ENCODE measurements at places on chromosomes 7 and 10.

- no peak for DNase-seq
Measured at GRCh38 chr7:150996376-150997074, 5.7 kb downstream of the NOS3 start.

GRCh38 chr7:24432677-24433076, 140.6 kb upstream of the PALS2 start:
- no peak for DNase-seq

DNA sequence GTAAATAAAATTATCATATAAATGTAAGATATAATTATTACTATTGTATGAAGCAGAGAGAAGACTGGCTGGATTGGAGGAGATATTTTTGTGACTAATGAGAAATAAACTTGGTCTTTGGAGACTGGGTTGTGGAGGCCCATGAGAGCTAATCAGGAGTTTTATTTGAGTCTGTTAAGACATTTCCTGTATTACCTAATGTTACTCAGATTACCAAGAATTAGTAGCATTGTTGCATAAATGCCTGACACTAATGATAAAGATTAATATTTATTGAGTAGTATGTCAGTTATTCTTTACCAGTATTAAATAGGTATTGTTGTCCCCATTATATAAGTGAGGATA, 7.1 kb downstream of the CCDC126 start:
- DNase-seq: no peak

GRCh38 chr10:31656851-31657433, 271.7 kb downstream of the ARHGAP12 start:
- DNase-seq: no peak

DNA sequence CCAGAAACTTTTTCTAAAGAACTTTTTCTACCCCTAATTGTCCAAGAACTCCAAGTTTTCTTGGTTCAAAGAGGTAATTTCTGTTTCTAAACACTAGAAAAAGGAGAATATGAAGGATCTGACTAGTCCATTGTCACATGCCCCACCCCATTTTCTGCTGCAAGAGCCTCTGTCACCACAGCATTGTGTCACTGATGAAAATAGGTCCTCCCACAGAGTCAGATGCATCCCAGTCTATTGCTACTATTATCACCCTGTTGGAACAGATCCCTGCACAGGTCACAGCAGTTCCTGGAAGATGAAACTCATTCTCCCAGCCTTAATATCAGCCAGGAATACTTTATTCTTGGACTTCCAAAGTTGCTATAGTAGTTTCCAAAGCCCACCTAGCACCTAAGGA, 7.5 kb upstream of the CFTR start:
- DNase-seq: no peak

DNA sequence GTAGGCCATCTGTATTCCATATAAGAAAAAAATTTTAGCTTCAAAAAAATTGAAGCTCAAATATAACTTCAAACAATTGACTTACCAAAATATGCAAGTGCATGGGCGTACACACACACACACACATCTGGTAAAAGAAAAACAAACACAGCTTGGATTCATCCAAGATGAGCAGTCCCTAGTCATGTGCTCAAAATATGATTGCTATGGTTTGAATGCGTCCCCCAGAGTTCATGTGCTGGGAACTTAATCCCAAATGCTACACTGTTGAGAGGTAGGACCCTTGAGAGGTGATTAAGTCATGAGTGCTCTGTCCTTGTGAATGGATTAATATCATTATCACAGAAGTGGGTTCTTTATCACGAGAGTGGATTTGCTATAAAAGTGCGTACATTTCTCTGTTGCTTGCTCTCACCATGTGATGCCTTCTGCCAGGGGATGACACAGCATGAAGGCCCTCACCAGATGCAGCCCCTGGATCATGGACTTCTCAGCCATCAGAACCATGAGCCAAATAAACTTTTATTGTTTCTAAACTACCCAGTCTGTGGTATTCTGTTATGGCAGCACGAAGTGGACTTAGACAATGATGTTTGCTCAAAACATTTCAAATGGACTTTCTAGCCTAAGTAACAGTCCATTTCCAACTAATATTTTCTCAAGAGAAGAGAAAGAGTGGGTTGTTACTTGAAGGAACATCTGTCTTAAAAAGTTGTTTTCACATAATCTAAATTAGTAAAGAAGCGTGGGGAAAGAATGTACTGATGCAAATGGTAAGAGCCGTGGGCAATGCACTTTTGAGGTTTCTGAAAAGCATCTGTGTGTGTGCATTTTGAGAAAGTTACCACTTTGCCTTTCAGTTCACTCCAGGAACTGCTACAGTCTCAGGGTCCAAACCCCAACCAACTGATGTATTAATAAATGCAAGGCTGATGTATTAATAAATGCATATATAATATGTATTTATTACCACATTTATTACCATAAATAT, 15.1 kb upstream of the SVIL start:
- DNase-seq: no peak

DNA sequence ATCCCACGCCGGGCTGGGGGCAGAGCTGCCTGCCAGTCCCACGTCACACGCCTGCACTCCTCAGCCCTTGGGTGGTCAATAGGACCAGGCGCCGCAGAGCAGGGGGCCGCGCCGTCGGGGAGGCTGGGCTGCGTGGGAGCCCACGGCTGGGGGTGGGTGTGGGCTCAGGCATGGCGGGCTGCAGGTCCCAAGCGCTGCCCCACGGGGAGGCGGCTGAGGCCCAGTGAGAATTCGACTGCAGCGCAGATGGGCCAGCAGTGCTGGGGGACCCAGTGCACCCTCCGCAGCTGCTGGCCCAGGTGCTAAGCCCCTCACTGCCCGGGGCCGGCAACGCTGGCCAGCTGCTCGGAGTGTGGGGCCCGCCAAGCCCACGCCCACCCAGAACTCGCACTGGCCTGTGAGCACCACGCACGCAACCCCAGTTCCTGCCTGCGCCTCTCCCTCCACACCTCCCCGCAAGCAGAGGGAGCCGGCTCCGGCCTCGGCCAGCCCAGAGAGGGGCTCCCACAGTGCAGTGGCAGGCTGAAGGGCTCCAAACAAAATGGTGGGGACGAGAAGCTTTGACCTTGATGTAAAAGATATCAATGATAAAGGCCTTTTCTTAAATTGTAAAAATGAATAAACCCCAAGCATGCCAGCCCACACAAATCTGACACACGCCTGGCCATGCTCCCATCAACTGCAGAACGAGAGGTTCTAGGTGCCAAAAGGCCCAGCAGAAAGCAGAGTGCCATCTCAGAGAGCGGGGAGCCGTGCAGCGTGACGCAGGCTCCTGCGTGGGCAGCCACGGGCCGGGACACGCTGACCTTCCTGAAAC, 255.5 kb downstream of the MAD1L1 start:
- DNase-seq: no peak

GRCh38 chr10:102643336-102644065, 778 bp upstream of the TRIM8 start:
- peak; percentile 33 for DNase-seq

GRCh38 chr7:44108768-44109750, 4.9 kb downstream of the AEBP1 start:
- DNase-seq: no peak

DNA sequence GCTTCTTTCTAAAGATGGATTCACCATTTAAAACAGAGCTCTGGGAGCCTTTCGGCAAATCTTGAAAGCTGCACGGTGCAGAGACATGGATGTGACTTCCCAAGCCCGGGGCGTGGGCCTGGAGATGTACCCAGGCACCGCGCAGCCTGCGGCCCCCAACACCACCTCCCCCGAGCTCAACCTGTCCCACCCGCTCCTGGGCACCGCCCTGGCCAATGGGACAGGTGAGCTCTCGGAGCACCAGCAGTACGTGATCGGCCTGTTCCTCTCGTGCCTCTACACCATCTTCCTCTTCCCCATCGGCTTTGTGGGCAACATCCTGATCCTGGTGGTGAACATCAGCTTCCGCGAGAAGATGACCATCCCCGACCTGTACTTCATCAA, 3.7 kb downstream of the GPER1 start:
- DNase-seq: no peak

- no peak for DNase-seq
Measured at GRCh38 chr7:26046150-26046549, 105.8 kb upstream of the NFE2L3 start.

DNA sequence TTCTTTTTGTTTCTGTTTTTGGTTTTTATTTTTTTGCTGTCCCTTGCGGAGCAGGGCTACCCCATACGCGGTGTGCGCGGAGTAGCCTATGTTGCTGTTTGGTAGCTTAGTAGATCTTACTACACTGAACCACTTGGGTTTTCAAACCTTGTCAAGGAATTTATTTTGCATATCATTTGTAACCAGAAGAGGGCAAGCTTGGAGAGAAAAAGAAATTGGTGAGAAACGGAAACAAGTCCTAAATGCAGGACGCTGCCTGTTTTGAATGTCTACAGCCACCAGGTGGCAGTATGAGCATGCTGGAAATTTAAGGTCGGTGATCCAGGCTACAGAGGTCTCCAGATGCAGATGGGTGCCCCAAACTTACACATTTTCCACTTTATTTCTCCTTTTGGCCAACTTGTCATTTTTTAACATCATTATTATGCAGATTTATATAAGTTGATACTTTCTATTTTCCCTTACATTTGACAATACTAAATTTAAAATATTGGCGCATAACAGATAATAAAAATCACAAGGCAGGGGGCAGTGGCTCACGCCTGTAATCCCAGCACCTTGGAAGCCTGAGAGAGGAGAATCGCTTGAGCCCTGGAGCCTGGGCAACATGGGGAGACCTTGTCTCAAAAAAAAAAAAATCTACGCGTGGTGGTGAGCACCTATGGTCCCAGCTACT, 15.3 kb upstream of the TRA2A start:
- DNase-seq: peak; percentile 64

GRCh38 chr10:123746942-123747341, 80.8 kb downstream of the GPR26 start:
- no peak for DNase-seq

- no peak for DNase-seq
Measured at GRCh38 chr7:94649450-94649849, 6.5 kb downstream of the SGCE start.

GRCh38 chr10:99389729-99390480, 40.5 kb downstream of the GOT1 start:
- DNase-seq: no peak

- no peak for DNase-seq
Measured at GRCh38 chr10:34520084-34520483, 295.0 kb downstream of the PARD3 start.

DNA sequence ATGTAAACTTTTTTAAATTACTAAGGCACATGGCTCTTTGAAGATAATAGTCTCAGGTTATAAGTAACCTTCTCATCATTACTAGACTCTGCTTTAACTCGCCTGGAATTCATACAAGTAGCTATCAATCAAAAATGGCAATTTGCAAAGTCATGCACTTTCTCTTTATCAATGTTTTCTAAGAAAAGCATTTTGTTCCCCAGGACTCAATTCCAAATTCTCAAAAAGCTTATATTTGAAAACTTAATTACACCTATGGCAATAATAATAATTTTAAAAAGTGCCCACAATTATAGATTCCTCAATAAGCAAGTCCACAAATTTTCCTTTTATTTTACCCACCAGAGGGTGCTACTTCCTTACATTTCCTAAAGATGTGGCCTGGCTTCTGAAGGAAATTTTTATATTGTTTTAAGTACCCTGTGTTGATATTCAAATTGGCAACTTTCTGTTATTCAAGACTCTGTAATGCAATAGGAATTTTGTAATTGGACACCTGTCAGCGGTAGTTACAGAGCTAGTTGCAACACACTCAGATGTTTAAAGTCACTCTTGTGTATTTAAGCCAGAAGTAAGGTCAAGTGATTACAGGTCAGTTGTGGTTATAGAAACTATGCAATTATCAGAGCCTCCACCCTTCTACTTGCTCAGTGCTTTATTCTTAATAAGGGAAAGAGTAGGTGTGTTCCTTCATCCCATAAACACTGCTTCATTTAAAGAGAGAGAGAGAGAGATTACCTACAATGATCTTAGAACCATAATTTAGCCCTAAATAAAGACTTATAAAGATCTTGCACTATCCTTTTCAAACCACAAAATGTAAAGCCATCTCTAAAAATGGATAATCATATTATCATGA, 47.1 kb upstream of the HYAL4 start:
- no peak for DNase-seq

GRCh38 chr7:132485600-132486273, 90.5 kb downstream of the PLXNA4 start:
- DNase-seq: no peak

DNA sequence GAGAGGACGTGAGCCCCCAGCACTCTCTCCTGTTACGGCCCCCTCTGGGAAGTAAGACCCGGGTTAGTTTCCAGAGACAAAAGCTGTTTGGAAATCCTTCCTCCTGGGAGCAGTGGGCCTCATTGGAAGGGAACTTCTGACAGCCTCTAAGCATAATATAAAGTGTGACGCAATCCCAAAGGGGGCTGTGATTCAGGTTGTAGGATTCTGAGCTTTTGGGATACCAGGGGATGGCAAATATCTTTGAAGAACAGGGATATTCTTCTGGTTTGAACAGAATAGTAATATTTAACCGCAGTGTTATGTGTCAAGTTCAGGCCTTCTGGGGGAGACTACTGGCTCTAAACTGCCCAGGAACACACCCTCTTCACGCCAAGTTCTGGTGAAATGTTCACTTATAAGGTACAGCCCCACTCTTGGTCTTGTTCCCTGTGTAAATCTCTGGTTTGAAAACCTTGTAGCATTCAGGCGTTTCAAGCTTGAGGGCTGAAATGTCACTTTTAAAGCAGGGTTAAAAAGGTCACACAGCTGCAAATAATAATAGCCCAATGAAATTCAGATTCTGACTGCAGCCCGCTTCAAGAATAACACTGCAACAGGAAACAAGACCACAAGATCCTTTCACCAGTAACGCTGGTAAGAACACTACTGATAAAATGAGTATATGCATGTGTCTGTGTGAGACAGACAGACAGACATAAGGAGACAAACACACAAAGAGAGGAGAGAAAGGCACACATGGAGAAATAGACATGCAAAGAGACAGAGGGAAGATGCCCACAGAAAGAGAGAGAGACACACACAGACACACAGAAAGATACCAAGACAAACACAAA, 69.0 kb downstream of the CREB5 start:
- DNase-seq: no peak

DNA sequence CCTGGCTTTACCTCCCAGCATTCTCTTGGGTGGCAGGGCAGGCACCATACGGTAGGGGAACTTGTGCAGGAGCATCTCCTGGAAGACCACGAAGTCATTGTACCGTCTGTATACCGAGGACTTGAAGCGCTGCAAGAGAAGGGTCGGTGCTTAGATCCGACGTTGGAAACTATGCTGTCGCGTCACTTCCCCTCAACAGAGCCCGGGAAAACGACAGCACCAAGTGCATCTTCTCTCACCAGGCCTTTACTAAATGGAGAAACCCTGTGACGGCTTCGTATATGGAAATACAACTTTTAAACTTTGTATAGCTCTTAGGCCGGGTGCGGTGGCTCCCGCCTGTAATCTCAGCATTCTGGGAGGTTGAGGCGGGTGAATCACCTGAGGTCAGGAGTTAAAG, 33.1 kb downstream of the NUDT1 start:
- no peak for DNase-seq

DNA sequence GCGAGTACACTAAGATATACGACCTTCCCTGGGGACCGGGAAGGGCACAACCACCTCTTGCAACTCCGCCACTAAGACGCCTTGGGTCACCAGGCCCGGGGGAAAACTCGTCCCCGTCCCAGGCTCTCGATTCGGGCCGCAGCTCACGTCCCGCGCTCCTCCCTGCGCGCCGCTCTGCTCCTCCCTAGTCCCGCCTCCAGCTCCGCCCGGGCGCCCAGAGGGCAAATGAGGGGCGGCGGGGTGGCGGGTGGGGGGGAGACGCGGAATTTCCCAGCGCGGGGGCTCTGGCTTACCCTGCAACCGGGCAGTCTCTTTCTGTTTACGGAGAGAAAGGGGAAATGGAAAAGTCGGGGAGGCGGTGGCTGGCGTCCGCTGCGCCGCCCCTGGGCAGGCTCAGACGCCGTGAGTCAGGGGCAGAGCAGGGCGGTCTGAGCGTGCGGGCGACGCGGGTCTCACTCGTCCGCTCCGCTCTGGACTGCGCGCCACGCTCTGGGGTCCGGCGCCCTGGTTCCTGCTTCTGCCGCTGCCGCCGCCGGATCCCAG, at the start of gene MAP3K8:
MAP3K8 (plus strand) TSS at position 455 of the 543 bp plus-strand sequence. CDS start 4,755 bp downstream, outside the sequence.
- peak; percentile 73 for DNase-seq

Data from progenitor cell of endocrine pancreas (in vitro differentiated cells).